ENCODE measurements at places on chromosomes 11 and 22. TPM values are rescaled to one million over a fixed set of nuclear protein-coding genes. Genes with fewer than 3 reads are reported as not detected.

DNA sequence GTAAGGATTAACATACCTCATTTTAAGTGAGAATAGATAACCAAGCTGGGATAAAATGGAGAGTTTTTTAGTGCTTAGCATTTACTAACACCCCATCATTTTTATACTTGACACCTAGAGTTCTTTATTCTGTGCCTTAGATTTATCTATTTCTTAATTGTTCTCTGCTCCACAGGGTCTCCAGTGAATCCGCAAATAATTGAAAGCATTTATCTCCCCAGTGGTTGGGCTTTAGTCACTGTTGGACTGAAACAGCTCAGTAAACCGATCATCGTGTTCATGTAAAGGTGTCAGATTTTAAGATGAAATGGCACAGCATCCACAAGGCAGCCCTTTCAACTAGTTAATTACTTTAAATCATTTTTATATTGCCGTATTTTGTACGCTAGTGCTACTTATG lies 17.8 kb upstream of the GRIA4 start:
- no peak for DNase-seq

Gene SCN3B
- total RNA-seq: 1.6 TPM

Gene EHD1
- 14.1 TPM for total RNA-seq

GRCh38 chr11:7910286-7910788 lies 20.7 kb downstream of the OR10A6 start:
- no peak for DNase-seq

- DNase-seq: no peak
Measured at GRCh38 chr11:101478587-101479369, 105.0 kb downstream of the TRPC6 start.
